ENCODE measurements at places on chromosomes 5 and 9.

- no peak overlapping the region for H3K4me3 ChIP-seq
- no peaks in the 10 kb centered on the region for H3K36me3 ChIP-seq
- no peak for DNase-seq
- H3K27me3 ChIP-seq = peaks cover 7% of the 10 kb centered on the region
- no peak overlapping the region for H3K27ac ChIP-seq
Measured at GRCh38 chr5:38364825-38365224, 106.5 kb downstream of the EGFLAM start.

- no peak overlapping the region for H3K27ac ChIP-seq
- H3K36me3 ChIP-seq = peaks cover 11% of the 10 kb centered on the region
- H3K4me3 ChIP-seq = no peak overlapping the region
- peaks cover 12% of the 10 kb centered on the region for H3K4me1 ChIP-seq
Measured at GRCh38 chr9:130810609-130811136, 24.4 kb upstream of the ABL1 start.

DNA sequence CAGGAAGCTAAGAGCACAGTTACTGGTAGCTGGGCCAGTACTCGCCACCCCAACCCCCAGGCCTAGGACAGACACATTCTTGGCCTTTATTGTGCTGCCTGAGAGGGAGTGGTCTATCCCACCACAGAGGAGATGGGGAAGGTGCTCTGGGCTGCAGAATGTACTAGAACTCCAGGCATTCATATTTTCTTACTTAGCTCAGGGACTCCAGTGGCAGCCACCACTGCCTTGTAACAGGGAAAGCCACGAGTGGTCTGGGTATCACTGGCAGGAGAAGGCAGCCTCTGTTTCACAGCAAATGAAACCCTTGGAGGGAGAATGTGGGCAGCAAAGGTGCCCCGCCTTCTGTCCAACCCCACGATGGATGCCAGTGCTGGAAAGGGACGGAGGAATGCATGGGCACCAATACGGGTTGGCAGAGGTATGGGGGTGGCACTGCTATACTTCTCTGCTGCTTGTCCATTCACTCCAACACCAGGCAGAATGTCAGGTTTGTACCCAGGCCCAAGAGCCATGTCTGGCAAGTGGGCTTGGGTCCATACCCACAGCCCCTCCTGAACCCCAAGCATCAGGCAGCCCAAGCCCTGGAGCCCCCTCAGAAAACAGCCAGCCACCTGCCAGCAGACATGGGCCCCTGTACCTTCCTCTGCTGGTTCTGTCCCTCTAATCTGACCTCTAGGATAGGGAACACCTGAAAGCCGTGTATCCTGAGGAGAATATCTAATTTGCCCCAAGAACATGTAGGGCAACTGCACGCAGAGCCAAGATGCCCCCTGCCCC lies 4.6 kb downstream of the SEPTIN8 start:
- no peak overlapping the region for H3K27ac ChIP-seq
- no peaks in the 10 kb centered on the region for H3K27me3 ChIP-seq
- H3K36me3 ChIP-seq = no peaks in the 10 kb centered on the region

GRCh38 chr5:158485047-158485446 lies 614.7 kb downstream of the EBF1 start:
- H3K27ac ChIP-seq = no peak overlapping the region
- no peaks in the 10 kb centered on the region for H3K27me3 ChIP-seq
- H3K4me1 ChIP-seq = no peaks in the 10 kb centered on the region
- DNase-seq = no peak

- H3K27me3 ChIP-seq = no peaks in the 10 kb centered on the region
- H3K4me3 ChIP-seq = no peak overlapping the region
- no peaks in the 10 kb centered on the region for H3K4me1 ChIP-seq
- no peak overlapping the region for H3K27ac ChIP-seq
Measured at GRCh38 chr5:125042261-125042890, 295.9 kb upstream of the ZNF608 start.

DNA sequence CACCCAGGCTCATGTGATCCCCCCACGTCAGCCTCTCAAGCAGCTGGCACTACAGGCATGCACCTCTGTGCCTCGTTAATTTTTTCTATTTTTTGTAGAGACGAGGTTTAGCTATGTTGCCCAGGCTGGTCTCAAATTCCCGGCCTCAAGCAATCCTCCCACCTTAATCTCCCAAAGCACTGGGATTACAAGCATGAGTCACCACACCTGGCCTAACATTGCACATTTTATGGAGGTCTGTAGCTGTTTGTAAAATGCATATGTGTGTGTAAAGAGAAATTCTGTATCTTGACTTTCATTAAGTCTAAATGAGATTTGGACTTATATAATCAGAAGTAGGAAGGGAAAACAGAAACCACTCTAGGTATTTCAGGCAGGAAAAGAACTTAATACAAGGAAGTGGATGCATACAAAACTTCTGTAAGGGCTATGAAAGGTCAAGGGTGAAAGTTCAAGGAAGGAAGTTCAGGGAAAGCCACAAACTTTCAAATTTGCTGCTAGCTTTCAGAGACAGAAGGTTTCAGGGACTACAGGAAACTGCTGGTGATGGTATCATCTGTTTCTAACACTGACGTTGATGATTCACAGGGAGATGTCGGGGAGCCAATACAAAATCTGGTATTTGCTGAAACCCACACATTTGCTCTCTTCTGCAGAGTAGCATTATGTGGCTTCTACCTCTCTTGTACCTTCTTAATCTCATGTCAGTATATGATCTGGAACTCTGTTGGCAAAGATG lies 209.4 kb downstream of the PIK3R1 start:
- peak; percentile 10 for DNase-seq
- peak overlapping the region; percentile 0 for H3K27ac ChIP-seq
- H3K4me1 ChIP-seq = peaks cover 36% of the 10 kb centered on the region
- H3K27me3 ChIP-seq = no peaks in the 10 kb centered on the region

DNA sequence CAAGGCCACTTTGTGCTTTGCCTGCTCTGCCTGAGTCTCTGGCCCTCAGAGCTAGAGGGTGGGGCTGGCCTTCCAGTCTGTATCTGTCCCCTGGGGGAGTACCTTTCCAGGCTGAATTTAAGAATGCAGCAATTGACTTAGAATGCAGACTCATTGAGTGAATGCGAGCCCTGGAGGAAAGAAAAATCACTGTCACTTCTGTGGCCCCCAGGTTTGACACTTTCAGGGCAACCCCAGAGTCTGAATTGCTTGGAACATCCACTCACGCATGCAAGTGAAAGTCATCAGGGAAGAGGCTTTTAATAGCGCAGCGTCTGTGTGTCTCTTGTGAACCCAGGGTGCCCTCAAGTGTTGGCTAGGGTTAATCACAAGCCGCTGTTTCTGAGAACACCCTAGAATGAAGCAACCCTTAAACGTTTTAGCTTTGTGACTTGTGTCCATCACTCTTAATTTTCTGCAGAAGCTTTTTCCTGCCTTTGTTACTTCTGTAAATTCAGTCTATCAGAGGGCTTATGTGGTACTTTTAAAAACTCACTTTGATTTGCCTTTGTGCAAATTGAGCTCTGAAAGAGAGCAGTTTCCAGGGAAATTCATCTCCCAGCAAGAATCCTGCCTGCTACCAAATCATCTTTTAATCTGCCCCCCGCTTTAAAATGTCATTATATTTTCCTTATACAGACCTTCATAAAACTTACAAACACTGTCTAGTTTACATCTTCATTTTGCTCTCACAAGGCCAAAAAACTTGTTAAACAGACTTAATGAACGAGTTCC lies 146.8 kb upstream of the IQGAP2 start:
- H3K27me3 ChIP-seq = peaks cover 16% of the 10 kb centered on the region
- H3K4me1 ChIP-seq = no peaks in the 10 kb centered on the region
- H3K36me3 ChIP-seq = no peaks in the 10 kb centered on the region
- DNase-seq = peak; percentile 43
- no peak overlapping the region for H3K4me3 ChIP-seq

GRCh38 chr9:37253377-37253937 lies 133.1 kb downstream of the ZCCHC7 start:
- H3K27me3 ChIP-seq = no peaks in the 10 kb centered on the region
- no peak for DNase-seq
- H3K36me3 ChIP-seq = peaks cover 67% of the 10 kb centered on the region
- H3K27ac ChIP-seq = no peak overlapping the region

DNA sequence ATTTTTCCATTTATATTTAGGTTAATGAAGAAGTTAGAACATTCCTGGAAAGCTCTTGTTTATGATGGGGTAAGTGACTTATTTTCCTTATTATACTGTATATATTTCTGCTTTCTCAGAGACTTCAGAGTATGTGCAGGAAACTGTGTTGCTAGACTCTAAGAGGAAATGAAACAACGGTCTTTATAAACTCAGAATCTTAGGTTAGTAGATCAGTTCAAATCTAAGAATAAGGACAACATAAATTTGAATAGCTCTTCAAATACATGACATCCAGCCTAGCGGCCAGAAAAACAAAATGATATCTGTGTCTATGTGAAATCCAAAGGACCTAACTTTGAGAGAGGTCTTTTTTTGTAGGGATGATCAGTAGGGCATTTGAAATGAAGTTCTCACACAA lies 94.3 kb downstream of the PRKACG start:
- H3K27me3 ChIP-seq = no peaks in the 10 kb centered on the region
- peaks cover 1% of the 10 kb centered on the region for H3K36me3 ChIP-seq
- H3K4me1 ChIP-seq = peaks cover 5% of the 10 kb centered on the region
- H3K4me3 ChIP-seq = no peak overlapping the region

Measured in activated naive CD8-positive, alpha-beta T cell treated with anti-CD3 and anti-CD28 coated beads for 36 hours (primary cell).